ENCODE measurements at places on chromosomes 5 and 9.

DNA sequence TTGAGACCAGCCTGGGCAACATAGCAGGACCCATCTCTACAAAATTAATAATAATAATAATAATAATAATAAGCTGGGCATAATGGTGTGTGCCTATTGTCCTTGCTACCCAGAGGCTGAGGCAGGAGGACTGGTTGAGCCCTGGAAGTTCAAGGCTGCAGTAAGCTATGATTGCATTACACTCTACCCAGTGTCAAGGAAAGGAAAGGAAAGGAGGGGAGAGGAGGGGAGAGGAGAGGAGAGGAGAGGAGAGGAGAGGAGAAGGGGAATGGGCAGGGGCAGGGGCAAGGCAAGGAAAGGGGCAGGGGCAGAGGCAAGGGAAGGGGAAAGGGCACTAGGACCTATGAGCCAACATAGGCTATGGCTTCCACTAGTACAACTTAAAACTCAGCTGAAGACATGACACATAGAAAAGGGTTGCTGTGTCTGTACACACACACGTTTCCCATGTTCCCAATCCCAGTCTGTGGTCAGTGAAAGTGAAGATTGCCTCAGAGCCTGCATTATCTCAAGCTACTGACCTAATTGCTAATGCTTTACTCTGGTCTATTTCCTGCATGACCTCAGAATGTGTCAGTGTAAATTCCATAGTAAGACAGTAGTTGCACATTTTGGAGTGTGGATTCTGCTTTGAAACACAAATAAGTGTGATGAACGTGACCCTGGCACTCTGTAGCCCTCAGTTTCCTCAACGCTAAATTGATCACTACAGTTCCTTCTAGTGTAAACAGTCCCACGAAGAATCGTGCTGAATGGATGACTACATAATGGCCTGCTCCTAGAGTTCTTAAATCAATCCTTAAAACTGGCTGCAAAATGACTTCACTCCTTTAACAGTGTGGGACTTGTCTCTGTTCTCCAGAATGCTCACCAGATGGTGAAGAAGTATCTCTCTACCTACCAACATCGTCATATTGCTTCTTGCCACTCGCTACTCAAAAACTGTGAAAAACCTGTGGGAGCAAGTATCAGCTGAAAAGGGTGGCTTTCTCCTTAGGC lies 497.0 kb downstream of the RAB3C start:
- DNase-seq = no peak

- DNase-seq = no peak
These were observed 247.2 kb downstream of the CDH10 start for GRCh38 chr5:24397601-24398000.

GRCh38 chr5:429453-430188 lies 13.4 kb upstream of the EXOC3 start:
- DNase-seq = no peak

DNA sequence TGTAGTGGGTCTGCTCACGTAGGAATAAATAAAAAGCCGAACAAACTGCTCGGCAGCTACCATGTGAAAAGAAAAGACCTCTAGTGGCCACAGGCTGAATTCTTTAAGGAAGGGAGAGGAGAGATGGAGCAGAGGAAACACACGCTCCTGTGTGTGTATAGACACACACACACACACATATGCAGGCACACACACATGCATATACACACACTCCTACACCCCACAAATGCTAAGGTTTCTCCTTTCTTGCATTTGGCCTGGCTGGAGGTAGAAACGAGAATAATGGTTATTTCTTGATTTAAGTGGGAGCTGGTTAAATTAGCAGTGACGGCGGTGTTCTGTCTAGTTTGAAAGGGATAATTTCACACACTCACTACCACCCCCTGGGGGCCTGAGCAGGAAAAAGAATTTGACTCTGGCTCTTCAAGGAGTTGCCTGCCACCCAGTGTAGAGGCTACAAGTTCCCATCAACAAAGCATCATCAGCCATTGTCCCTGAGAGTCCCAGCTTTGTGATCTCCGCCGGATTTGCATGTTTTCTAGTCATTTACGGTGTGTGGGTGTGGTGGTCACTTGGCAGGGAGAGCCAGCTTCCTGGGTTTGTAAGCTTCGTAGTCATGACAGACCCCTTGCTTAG lies at the start of gene INSYN2B:
Gene INSYN2B (minus strand): TSS at position 78 of the 636 bp plus-strand sequence. CDS start 96,597 bp downstream, outside the sequence.
- no peak for DNase-seq

GRCh38 chr5:142872795-142873194 lies 102.6 kb downstream of the ARHGAP26 start:
- DNase-seq = no peak
